HS-27A (cell line): ENCODE measurements at places on chromosomes 3 and 15.

DNA sequence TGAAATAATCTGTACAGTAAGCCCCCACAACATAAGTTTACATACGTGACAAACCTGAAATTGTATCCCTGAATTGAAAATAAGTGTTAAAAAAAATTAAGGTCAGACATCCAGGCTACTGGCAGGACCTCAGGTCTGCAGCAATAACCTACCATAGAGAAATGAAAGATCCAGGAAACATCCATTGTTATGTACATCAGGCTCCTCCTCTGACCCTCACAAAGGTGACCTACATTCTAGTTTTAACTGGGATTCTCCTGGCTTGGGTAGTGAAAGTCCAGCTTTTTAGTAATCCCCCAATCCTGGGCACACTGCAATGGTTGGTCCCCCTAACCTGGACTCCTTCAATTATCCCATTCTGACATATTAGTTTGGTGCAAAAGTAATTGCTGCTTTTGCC is 749.6 kb upstream of the LMCD1 start:
- no peak for DNase-seq

- no peak for DNase-seq
Measured at GRCh38 chr3:127446756-127447155, 143.8 kb downstream of the TPRA1 start.

- no peak for DNase-seq
Measured at GRCh38 chr3:114904633-114905032, 242.5 kb downstream of the ZBTB20 start.

DNA sequence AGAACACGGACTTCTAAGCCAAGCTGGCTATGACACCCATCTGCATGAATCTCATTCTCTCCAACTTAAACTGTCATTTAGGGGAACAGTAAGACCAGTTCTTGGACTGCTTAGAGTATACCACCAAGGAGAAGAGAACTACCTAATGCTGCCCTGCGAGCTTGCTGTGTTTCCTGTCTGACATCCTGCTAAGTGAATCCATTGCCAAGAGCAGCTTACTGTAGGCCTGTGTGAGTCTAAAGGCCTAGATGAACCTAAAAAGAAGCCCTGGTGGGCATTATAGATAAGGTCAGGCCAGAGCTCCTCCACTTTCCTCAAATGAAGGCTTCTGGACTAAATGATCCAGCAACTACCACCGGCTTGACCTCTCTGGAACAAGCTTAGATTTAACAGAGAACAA is 15.0 kb downstream of the LZTFL1 start:
- DNase-seq = no peak

DNA sequence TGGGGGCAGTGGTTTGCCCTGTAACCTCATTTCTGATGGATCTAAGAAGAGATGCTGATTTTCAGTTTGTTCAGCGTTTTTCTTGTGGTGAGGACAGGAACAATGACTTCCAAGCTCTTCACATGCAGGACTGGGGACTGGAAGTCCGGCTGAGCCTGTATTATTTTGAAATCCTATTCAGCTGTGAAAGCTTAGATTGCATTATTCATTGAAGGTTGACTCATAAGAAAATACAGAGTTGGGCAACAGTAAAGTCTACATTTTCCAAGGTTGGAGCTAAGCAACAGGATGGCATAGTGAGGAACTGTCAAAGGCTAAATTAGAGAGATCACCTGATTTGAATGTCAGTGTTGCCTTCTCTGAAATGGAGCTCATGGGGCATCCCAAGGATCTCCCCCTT is 230.9 kb upstream of the FEZF2 start:
- DNase-seq = peak; percentile 65
